ENCODE measurements at places on chromosomes 16 and 17.

- peak; percentile 70 for DNase-seq
Observed at GRCh38 chr17:29588562-29589411, 661 bp downstream of the GIT1 start.

DNA sequence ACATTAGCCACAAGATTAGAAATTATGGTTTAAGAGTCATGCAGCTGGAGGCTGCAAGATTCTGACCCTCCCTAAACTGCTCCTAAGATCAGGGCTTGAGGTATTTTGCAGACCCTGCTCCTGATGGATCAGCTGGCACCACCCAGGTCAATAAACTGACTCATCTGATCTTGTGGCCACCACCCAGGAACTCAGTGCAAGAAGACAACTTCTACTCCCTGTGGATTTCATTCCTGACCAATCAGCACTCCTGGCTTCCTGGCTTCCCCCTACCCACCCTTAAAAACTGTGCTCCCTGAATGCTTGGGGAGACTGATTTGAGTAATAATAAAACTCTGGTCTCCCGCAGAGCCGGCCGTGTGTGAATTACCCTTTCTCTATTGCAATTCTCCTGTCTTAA is 25.0 kb upstream of the MILR1 start:
- DNase-seq: no peak

GRCh38 chr17:77647531-77647930 is 311.0 kb upstream of the TNRC6C start:
- no peak for DNase-seq

GRCh38 chr17:6381526-6382465 is 53.1 kb downstream of the AIPL1 start:
- DNase-seq: peak; percentile 4

DNA sequence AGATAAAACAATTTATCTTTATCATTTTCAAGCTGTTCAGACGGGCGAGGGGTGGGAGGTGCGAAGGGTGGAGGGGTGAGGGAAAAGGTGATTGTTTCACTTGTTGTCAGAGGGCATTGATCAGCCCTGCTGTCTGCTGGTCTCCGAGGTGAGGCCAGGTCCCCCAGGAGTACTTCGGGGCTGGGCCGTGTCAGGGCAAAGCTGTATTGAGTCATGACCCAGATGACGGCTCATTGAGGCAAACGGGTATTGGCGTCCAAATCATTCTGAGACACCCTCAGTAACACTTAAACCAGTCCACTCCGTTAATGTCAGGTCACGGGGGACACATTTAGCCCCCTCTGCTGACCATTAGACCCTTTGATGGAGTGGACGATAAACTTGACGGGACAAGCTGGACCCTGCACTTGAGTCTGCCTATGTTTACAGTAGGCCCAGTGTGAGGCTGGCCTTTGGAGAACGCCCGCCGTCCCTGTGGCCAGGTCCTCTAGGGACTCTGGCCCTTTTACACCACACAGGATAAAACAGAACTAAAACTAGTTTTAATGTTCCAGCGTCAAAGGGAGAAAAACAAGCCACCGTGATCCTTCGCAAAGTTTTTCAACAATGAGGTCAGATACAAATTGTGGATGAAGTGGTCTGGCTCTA is 502.2 kb upstream of the ZFHX3 start:
- DNase-seq: no peak

DNA sequence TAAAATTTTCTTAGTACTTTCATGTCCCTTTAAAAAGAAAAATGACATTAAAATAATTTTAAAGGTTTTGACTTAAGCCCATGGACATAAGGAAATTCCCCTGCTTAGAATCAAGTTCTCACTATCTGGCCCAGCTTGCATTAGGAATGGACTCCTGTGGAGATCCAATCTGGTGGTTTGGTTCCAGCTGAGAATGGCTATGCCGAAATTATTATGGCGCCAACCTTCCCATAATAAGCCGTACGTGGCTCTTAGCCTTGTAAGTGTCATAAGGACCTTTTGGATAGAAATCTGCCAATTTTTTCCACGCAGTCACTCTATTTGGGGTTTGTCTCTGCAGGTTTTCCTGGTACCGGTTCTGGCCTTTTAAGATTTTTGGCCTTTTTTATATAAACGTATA is 262.1 kb upstream of the MAF start:
- no peak for DNase-seq

- no peak for DNase-seq
Observed at GRCh38 chr17:7550344-7550743, 1.5 kb downstream of the TNFSF12 start.

- DNase-seq: no peak
Observed at GRCh38 chr16:14179116-14179515, 108.0 kb downstream of the MRTFB start.

DNA sequence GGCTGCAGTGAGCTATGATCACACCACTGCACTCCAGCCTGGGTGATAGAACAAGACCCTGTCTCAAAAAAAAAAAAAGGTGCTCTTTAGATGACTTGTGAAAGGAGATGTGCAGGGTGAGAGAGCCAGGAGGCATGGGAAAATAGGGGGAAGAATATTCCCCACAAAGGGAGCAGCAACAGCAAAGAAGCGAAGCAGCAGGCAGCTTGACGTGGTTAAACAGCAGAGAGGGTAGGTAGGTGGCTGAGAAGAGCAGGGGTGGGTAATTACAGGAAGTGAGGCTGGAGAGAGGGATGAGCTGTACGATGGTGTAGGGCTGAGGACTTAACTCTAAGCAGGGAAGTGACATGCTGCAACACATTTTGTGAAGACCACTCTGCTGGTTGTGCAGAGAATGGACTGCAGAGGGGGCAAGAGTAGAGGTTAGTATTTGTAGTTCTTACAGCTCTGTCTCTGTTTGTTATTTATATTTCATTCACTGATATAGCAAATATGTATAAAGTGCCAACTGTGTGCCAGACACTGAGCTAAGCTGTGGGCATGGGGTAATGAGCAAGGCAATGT is 1.6 kb downstream of the HEATR3 start:
- peak; percentile 47 for DNase-seq

GRCh38 chr17:6811510-6811909 is 20.0 kb downstream of the TEKT1 start:
- DNase-seq: no peak

- DNase-seq: no peak
Observed at GRCh38 chr17:81952792-81953228, 5.8 kb upstream of the MYADML2 start.

DNA sequence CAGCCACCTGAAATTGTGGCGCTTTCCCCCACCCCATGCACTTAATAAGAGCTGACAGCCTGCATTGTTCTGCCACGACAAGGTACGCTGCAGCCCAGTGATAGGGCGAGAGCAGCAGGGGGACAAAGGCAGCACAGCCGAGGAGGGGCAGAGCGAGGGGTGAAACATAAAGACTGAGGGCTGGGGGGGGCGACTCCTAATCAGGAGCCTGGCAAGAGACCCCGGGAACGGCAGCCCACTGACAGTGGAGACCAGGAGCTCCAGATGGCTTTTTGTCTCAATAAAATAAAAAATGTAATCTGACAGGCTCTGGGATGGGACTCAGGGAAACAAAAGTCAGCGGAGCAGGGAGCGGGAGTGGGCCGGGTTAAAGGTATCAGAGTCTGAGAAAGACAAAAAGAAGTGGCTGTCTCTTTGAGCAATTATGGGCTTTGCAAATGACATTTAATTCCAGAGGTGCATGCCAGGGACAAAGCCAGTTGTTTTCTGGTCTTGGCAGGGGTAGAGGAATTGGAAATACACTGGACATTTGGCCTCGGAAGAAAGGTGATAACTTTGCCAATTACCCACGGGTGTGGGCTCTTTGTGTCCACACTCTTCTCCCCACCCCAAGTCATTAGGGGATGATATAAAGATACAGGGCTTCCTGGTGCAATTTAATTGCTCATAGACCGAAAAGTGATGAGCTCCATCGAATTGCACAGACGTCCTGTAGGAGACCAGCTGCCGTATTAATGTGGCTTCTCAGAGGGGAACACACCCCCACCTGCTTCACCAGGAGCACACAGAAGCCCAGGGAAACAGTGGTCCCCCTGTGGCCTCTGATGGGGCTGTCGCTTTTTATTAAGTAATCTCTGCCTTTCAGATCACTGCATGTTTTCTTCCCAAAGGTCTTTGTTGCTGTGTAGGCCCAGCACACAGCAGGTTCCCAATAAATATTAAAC is 17.6 kb upstream of the CCDC182 start:
- DNase-seq: no peak

DNA sequence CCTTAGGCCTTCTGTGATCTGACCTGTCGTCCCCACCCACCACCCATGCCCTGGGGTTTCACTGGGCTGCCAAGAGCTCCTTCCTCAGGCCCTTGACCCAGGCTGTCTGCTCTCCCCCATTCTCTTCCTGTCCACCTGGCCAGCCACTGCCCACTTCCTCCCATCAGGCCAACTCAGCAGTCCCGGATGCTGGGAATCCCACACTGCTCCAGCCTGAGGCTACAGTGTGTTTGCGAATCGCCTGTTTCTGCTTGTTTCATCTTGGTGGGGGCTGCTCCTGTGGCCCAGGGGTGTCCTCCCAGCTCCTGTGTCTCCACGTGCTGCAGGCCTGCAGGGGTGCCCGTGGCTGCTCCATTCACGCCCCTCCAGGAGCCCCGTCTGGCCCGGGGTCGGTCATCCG is 839 bp upstream of the METRN start:
- DNase-seq: no peak

DNA sequence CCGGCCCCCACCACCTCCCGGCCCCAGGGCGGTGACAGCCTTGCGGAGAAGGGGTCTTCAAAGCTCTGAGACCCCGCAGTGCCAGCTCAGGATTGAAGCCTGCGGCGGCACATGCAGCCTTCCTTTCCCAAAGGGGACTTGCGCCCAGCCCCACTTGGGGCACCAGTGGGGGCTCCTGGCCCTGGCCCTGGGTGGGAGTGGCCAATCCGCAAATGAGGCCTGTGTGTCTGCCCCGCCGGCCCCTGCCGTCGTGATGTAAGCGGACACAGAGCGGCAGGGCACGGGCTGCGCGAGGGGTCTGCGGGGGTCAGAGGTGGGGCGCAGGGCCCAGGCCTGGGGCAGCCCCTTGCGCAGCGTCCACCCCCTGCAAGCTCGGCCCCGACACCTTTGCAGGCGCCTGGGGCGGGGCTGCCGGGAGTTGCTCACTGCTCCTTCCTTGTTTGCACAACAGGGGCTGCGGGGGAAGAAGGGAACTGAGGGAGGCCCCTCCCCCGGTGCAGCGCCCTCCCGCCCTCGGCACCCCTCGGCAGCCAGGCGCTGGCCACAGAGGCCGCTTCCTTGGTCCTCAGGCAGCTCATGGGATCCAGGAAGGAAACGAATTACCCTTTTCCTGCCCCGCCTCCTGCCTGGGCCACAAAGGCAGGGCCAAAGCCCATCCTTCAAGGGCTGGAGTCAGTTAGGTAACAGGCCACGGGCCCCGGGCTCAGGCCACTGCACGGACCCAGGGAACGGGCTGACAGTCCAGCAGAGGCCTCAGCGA is 2.9 kb downstream of the SLC16A3 start:
- DNase-seq: peak; percentile 48

DNA sequence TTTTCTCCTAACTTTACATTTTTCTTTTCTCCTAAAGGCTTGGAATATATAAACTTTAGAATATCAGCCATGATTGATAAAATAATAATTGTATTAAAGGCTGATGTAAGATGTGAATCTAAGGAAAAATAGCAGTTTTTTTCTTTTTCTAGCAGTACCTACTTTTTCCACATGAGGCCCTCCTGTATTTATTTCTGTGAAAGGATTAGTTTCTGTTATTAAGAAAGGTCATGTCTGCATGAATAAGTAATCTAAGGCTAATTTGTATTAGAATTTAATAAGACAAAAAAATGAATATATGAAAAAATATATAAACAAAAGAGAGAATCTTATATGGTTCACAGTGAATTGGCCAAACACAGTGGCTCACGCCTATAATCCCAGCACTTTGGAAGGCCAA is 85.3 kb downstream of the STXBP4 start:
- no peak for DNase-seq

GRCh38 chr17:28961391-28961790 is 10.1 kb upstream of the PHF12 start:
- no peak for DNase-seq

DNA sequence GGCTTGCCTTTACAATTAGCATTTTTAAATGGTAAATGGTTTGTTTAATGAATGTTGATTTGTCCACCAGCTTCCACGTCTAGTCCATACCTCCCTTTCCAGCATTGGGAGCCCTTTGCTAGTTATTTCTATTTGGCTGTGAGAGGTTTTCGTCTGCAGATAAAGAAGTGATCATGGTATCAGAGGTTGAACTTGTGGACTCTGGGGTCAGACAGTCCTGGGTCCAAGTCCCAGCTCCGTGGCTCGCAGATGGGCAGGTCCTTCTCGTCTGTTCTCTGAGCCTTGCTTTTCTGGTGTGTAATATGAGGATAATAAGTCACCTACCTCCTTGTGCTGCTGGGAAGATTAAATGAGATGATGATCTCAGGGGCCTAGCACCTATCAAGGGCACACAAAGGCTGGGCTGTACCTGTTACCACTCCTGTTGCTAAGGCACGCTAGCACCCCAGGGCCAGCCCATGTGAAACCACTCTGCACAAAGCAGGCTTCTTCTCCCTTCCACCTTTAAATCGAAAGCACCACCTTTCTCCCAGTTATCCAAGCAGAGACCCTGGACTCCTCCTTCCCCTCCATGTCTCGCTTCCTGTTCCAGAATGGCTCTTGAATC is 103.9 kb downstream of the GNAO1 start:
- no peak for DNase-seq

DNA sequence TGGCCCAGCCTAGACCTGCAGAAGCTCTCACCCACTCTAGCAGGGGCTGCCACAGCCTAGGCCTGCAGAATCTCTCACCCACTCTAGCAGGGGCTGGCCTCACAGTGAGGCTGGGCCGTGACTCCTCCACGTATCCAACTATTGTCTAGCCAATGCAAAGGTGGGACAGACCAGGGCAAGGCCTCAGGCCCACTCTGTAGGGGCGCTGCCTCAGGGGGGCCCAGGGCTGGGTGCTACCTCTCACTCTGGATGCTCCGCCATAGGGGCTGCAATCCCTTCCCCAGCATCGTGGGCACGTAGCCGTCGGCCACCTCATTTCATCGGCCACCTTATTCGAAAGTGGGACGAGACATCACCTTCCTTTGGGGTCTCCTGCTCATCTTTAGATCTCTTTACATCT is 51.7 kb downstream of the RPH3AL start:
- no peak for DNase-seq

DNA sequence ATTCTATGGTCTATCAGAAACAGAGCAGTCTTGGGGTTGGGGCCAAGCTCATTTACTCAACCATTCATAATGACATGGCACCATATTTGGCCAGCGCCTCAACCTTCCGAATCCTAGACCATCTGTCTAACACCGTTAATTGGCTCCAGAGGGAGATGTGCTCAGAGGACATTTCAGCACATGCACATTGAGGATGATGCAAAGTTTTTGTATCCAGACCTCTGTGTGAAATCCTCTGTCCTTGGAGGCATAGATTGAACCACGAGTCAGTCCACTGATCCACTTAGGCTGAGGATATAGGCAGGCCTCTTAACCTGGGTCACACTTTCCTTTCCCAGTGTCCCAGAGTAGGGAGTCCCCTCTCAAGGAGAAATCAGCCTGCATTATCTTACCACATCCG is 85.5 kb downstream of the SHISA6 start:
- DNase-seq: no peak

- DNase-seq: peak; percentile 41
Observed at GRCh38 chr17:58153046-58153445, 4.9 kb downstream of the OR4D1 start.

- no peak for DNase-seq
Observed at GRCh38 chr17:37026531-37026869, 77.7 kb downstream of the AATF start.
